Activated gamma-delta T cell treated with Interleukin-2 at 50 U/mL for 16 hours (primary cell): ENCODE measurements at places on chromosomes 5 and 9.
A peak's percentile ranks its signal among the peaks of the same experiment; 100 is the strongest.

DNA sequence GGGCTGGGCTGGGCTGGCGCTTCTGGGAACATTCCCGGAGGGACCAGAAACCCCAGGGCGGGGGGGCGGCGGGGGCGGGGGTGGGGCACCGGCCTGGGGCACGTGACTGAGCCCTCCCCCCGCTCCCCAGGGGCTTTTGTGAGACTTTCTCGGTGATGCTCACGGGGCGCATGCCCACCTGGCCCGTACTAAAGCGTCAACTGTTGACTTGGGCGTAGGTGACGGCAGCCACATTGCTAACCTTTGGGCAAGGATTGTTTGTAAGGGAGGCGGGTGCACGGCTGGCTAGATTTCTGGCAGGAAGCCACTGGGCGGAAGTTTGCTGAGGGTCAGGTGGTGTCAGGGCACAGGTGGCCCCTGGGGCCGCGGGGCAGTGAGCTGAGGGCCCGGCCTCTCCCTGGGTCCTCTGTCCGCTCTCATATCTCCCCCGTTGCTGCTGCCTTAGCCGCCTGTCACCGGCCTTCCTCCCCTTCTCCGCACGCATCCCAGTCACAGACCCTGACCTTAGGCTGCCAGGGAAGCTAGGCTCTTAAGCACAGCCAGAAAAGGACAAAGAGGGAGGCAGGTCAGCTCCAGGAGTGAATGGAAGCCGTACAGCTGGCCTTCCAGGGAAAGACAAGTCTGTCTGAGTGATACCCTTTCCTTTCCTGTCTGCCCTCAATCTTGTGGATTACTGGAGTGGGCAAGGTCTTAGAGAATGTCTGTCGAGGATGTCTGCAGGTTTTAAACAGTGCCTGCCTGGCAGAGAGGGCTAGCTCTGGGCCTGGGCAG lies 812 bp downstream of the CACFD1 start:
- DNase-seq: peak; percentile 47

DNA sequence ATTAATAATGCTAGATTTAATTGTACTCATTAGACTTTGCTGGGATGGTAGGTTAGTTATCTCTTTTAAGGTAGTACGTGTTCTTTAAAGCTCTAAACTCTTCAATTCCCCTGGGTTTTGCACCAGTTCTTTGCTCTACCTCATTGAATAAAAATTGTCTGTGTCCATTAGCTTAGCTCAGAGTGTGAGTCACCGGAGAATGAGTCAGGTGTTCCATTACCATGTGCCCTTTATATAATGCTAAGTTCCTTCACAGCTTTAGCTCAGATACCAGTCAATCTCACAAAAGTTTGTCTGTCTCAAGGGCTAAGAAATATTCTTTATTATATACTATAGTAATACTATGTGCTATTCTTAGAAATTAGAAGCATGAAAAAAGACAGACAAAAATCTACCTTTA lies 339.4 kb downstream of the PRELID2 start:
- DNase-seq: no peak

- DNase-seq: no peak
Measured at GRCh38 chr5:33422191-33422590, 18.6 kb upstream of the TARS1 start.

GRCh38 chr9:33233626-33234342 lies 6.2 kb upstream of the SPINK4 start:
- DNase-seq: no peak

GRCh38 chr5:149804478-149805450 lies 74.7 kb downstream of the PPARGC1B start:
- no peak for DNase-seq

- no peak for DNase-seq
Measured at GRCh38 chr9:79382044-79382443, 189.7 kb upstream of the TLE4 start.

DNA sequence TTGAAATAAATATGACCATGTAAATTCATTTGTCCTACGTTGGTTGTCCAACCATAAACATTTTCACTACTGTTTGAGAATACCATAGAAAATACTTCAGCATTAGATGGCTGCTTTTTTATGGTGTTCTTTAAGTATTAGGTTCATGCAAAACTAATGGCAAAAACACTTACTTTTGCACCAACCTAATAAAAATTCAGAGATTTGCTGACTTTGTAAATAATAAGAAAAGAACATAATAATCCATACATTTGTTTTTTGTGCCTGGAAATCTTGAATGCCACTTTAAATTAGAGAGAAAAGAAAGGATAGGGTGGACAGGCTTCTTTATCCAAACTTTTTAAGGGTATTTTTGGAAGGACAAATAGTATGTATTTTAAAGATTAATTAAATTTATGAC lies 719.7 kb upstream of the TYRP1 start:
- DNase-seq: no peak
